NCI-H1417 (cell line): ENCODE measurements at places on chromosomes 6 and 20.

DNA sequence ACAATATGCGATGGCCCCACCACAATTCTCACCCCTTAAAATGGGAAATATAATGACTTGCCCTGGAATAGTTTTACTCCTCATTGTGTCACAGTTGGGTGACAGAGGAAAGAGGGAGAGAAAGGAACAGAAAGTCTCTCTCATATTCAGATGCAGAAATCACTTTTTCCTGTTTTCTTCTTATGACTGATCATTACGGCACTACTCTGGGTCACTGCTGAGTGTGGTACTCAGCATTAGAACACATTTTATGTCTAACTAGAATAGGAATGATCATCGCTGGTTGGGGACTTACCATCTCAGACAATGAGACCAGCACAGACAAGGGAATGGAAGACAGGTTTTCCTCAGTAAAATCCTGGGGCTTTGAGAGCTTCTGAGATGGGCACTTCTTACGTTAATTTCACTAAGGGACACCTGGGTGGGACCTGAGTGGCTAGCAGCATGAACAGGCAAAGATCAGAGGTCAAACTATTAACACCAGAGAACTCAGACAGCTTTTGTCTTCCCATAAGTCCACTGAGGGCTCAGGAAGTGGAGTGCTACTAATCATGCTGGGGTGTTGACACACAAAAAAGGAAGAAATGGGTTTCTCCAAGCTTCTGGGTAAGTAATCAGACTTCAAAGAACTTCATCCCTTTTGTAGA is 54.9 kb upstream of the ARHGAP18 start:
- DNase-seq = no peak

DNA sequence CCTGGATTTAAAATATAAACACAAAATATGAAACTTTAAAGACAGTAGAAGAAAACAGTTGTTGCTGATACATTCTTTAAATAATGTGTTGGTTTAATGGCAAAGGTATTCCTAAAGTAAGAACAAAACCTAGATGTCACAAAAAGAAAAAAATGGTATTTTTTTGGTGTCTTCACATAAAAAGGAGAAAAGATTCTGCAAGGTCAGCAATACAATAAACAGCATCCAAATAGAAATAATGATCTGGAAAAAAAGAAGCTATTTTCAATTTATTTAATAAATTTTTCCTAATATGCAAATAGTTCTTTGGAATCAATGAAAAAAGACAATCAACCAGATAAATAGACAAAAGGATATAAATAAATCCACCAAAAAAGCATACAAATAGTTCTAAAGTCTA is 6.5 kb upstream of the ADGRF1 start:
- no peak for DNase-seq

DNA sequence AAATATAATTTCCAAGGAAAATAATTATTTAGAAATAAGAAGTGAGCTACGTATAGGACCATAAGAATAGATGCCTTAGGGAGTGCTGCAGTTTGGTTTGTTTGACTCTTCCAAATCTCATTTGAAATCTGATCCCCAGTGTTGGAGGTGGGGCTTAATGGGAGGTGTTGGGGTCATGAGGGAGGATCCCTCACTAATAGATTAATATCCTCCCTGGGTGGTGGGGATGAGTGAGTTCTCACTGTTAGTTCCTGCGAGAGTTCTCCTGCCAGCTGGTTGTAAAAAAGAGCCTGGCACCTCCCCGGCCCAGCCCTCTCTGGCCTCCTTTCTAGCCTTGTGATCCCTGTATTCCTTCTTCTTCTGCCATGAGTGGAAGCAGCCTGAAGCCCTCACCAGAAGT is 69.3 kb downstream of the RCAN2 start:
- no peak for DNase-seq

DNA sequence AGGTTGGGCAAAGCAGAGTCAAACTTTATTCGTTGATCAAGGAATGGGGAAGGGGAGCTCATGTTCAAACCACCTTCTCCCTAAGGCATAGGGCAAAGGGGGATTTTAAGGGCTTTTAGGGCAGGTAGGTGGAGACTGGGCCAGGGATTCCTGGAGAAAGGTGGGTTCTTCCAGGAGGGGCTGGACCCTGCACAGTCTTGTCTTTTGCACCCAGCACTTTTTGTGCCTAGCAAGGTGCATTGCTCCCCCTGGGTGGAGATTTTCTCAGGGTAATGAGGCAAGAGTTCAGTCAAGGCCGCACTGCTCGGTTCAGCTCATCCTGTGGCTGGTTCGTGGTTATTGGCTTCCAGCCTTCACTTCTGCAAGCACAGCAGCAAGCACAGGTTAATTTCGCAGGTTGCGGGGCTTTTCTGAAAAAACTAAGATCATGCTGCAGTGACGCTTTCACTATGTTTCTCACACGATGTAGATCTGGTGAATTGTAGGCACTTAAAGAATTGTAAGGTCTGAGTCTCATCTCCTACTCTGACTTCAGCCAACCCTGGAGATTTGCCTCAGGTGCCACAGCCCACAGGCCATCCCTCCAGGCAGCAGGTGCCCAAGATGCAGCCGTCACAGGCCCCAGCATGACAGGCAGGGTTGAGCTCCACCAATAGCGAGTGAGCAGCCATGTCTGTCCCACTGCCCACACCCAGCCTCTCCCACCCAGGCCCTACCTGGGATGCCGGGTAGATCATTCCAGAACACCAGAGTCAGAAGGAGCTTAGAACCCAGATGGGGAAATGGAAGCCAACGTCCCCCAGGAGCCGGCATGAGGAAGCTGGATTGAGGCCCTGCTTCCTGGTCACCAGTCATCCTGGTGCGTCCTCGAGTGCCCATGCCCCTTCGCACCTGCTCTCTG is 37.1 kb downstream of the SUN5 start:
- no peak for DNase-seq

DNA sequence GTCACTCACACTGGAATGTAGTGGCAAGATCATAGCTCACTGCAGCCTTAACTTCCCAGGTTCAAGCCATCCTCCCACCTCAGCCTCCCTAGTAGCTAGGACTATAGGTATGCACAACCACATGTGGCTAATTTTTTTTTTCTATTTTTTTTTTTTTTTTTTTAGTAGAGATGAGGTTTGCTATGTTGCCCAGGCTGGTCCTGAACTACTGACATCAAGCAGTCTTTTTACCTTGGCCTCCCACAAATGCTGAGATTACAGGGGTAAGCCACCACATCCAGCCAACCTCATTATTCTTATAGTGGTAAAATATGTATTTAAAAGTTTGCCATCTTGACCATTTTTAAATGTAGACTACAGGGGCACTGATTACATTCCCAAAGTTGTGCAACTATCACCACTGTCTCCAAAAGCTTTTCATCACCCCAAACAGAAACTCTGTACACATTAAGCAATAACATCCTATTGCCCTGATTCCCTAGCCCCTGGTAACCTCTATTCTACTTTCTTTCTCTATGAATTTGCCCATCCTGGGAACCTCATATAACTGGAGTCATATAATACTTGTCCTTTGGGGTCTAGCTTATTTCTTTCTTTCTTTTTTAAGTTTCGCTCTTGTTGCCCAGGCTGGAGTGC is 268.0 kb upstream of the JARID2 start:
- no peak for DNase-seq

DNA sequence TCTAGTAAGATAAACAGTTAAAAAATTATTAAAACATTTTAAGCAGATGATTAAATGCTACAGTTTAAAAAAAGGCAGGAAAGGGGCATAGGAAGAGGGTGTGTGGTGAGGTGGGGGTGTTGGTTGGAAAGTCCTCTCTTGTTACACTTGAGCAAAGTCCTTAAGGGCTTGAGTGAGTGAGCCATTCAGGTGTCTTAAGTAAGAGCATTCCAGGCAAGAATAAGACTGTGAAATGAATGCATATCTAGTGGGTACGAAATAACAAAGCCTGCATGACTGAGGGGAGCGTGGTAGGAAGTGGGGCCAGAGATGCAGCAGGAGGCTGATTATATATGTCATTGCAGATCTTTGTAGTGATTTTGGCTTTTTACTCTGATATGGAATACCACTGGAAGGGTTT is 5.1 kb downstream of the CDKAL1 start:
- DNase-seq = no peak

DNA sequence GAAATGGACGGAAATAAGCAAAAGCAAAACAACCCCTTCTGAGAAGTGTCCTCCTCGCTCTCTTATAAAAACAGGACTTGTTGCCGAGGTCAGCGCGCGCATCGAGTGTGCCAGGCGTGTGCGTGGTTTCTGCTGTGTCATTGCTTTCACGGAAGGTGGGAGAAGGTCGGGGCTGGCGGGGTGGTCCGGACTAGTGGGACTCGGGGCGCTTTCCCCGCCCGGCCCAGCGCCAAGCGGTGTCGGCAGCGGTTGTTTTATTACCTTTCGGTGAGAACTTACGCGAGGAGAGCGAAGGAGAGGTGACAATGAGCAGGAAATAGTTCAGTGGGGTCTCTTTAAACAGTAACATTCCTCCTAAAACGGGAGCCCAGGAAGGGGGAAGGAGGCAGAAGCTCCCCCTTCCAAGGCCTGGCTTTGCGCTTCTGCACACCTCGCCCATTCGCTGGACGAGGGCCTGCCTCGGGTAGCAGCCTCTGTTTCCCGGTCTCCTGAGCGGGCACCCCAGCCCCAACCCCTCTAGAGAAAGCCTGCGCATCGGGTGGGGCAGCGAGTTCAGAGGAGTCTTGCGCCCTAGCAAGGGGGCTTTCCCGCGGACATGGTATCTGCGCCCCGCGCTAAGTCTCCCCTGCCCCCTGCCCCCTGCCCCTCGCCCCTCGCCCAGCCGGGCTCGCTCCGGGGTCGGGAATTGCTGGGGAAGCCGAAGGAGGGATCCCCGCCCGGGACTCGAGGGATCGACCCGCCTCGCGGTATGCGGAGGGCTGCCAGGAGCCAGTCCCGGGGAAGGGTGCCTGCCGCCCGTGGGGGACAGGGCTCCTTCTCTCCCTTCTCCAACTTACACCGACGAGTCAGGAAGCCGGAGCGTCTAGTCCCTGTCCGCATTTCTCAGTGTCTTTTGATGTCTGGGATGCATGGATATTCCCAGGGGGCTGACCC is 1.2 kb upstream of the TBXT start:
- no peak for DNase-seq

GRCh38 chr6:10269814-10270472 is 144.9 kb downstream of the TFAP2A start:
- DNase-seq = no peak
